ENCODE measurements at places on chromosomes 4 and X.

DNA sequence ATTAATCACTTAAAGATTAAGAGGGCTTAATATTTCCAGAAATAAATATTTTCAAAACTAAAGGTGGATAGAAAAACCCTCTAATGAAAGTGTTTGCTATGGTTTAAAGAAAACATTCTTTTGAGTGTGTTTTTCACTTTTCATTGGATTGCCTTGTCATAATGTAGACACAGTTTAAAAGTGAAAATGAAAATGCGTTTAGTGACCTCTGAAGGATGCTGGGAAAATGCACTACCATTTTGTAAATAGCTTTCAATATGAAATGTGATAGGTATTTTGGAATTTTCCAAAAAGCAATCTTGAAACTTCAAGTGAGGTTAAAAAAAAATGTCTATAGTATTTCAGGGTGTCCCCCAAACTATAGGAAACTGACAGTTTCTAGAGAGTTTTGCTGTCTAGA lies 642.2 kb downstream of the C4orf33 start:
- no peak for DNase-seq

DNA sequence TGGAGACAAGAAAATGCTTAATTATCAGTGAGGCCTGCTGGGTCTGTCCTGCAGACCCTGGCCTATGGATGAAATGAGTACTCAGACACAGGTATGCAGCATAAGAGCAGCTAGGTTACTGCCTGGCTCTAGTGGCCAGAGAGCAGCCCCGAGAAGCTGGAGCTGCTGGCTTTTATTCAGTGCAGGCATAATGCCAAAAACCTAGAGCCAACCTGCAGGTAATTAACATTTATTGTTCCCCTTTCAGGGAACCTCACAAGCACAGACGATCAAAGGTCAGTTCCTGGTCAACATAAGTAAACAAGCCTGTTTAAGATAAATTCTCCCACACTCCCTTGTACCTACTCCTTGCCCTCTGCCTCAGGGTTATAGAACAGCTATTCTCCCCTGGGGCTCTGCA lies 13.3 kb downstream of the IDS start:
- DNase-seq, result no peak

GRCh38 chr4:65968831-65969558 lies 298.7 kb upstream of the EPHA5 start:
- no peak for DNase-seq

GRCh38 chrX:41514179-41514578 lies 67.0 kb downstream of the NYX start:
- DNase-seq, result no peak

- no peak for DNase-seq
Observed at GRCh38 chrX:115372152-115372551, 82.6 kb downstream of the LUZP4 start.

Data from GM12892 (cell line).